ENCODE measurements at places on chromosomes 6 and 20.

DNA sequence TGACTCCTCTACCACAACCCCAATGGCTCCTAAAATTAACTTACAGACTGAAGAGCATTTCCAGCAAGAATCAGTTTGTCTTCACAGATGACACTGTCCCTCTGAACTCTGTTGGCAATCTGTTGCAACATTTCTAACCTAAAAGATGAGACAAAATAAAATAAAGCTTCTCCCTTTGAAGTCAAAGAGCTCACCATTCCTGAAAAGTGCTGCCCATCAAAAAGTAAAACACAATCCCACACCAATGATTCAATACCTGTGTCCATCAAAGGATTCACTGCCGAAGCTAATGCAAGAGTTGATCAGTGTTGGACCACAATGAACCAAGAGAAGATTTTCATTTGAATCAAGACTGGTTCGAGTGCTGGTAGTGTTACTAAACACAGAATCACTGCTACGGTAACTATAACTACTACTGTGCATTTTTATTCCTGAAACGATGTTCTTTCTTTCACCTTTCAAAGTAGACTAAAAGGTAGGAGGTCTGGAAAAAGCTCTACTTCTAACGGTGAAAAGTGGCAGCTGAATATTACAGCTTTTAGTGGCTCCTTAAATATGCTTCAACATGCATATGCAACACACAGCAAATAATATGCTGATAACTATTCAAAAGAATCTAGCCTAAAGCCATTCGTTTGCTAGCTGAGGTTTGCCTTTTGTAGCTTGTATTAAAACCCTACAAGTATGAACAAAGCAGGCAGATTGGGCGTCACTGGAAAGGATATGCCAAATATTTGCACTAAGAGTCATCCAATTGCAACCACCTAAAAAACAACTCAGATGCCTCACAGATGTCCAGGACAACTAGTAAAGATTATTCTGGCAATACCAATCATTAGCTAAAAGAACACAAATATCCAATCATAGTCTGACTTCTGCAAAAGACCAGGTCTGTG is at the start of gene DST:
Gene DST, minus strand, starts transcription at position 524 of the 896 bp plus-strand sequence.
- no peak for DNase-seq

- DNase-seq: no peak
Measured at GRCh38 chr6:147065786-147066185, 138.4 kb upstream of the STXBP5 start.

DNA sequence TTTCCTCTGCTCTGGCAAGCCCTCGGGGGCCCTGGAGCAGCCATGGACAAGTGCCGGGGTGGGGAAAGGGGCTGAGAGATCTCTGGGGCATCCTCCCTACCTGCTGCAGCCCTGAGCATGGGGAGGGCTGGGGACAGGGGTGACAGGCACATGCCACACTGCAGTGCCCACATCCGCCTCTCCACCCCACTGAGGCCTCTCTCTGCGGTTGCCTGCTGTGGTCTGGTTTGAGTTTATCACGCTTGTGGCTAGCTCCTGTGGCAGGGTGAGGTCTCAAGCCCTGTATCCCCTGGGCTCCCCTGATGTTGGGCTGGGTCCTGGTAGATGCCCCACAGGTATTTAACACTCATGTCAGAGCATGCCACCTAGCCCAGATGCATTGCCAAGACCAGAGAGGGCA is 52.9 kb upstream of the MLN start:
- DNase-seq: peak; percentile 65

DNA sequence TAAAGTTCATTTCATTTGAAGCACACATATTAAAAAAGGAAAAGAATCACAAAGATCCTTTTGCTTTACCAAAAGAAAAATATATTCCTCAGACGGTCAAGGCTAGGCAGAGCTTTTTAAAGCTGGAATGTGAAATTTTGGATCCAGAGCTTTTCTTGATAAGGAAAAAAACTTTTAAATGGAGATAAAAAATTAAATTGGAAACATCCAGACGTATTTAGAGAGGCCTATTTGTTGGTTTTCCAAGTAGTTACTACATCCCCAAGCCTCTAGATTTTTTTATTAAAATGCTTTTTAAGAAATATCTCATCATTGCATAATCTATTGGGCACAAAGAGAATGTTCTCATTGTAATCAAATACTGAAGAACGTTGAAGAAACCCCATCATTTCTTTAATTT is 385.7 kb upstream of the CITED2 start:
- DNase-seq: no peak

DNA sequence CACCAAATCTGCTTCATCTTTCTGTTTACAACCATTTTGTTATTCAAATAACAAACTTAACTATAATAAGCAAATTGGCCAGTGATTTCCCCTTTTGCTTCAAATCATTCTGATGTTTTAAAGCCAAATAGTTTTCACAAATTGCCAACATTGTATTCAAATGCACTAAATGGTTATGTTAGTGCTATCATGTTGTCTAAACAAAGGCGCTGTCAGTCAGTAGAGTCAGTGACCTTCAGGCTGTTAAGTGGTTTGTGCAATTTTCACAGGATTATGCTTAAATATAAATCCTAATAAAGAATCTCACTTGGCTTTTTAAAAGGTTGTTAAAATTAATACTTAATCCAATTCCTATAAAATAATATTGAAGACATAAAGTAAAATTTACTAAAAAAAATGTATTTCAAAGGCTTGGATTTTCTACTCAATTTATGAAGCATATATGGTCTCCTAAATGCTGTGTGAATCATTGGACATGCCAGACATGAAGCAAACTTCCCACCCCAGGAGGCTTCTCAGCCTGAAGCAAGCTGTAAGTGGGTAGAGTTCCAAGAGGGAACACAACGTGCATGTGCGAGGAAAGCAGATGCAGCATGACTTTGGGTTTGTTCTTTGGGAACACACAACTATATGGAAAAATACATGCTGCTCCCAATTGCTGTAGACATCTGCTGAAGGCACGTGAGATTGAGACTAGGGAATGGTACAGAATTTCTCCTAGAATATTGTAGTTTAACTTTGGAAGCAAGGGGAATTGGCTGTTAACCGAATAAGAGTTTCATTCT is 54.9 kb downstream of the RSPO3 start:
- DNase-seq: no peak

GRCh38 chr6:79810185-79810705 is 137.1 kb downstream of the ELOVL4 start:
- DNase-seq: no peak
